ENCODE measurements at places on chromosomes 5 and 9. TPM values are rescaled to one million over a fixed set of nuclear protein-coding genes. Genes with fewer than 3 reads are reported as not detected.

Gene GABRA1
- total RNA-seq: not detected

Gene PTGS1
- 0.93 TPM for total RNA-seq

Gene AQP3
- 4.6 TPM for total RNA-seq

Gene TBCA
- 116 TPM for total RNA-seq

Gene LCN9
- total RNA-seq: not detected

Gene RGP1
- total RNA-seq: 21.1 TPM

DNA sequence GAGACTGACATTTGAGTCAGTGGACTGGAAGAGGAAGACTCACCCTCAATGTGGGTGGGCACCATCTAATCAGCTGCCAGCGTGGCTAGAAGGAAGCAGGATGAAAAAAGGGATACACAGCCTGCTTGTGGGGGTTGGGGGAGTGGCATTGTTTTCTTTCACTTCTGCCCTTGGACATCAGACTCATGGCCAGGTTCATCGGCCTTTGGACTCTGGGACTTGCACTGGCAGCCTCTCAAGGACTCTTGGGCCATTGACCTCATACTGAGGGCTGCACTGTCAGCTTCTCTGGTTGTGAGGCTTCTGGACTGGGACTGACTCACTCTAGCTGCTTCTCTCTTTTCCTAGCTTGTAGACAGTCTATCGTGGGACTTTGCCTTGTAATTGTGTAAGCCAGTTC lies 374.9 kb downstream of the TLE1 start:
- no peak overlapping the region for H3K4me3 ChIP-seq
- no peaks in the 10 kb centered on the region for H3K27me3 ChIP-seq
- no peaks in the 10 kb centered on the region for H3K4me1 ChIP-seq
- DNase-seq: no peak
- no peaks in the 10 kb centered on the region for H3K36me3 ChIP-seq
- no peak overlapping the region for H3K27ac ChIP-seq

DNA sequence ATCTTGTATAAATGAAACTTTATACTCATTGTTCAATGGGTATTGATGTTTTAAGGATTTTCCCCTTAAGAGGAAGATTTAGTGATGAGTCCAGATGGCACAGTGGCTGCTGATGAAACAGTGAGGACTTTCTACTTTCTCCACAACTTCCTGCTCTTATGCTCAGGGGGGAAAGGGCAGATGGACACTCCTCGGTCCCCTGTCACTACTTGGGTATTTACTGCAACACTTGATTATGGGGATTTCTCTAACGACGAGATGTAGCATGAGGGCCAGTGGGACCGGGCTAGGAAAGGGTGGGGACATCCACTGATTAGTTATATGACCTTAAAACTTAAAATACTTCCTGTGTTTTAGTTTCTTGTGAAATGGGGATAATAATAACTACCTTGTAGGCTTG lies 146.1 kb upstream of the HMHB1 start:
- H3K4me3 ChIP-seq: no peak overlapping the region
- no peak overlapping the region for H3K27ac ChIP-seq
- no peak for DNase-seq
- no peaks in the 10 kb centered on the region for H3K4me1 ChIP-seq
- H3K36me3 ChIP-seq: no peaks in the 10 kb centered on the region

DNA sequence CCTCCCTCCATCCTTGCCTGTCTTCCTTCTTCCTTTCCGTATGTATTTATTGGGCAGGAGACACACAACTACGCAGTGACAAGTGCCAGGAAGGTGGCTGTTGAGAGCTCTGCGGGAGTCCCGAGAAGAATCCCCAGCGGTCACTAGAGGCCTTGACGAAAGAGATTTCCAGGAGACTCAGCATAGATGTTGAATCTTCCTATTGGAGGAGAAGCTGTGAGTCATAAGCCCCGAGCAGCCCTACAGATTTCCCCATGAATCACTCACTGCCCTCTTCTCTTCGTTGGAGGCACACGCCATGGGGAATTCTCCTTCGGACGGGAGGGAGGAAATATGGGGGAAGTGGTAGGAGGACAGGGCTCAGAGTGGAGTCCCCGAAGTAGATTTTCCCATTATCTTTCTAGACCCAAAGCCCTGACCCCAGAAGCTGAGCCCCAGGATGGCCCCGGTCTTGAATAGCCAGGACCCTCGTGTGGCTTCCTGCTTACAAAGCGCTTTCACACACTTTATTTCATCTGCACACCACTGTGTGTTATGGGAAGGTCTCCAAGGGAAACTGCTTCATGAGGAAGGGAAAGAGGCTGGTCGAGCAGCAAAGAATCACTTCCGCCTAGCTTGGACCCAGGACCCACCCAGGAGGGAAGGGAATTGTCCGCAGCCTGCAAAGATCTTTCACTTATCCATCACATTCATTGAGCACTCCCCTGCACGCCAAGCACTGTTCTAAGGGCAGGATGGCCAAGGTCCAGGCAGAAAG lies 12.7 kb downstream of the DUSP1 start:
- no peaks in the 10 kb centered on the region for H3K27me3 ChIP-seq
- H3K27ac ChIP-seq: no peak overlapping the region
- no peak overlapping the region for H3K4me3 ChIP-seq
- H3K4me1 ChIP-seq: no peaks in the 10 kb centered on the region
- no peak for DNase-seq

GRCh38 chr5:131369558-131369957 lies 105.7 kb downstream of the CDC42SE2 start:
- H3K27ac ChIP-seq: no peak overlapping the region
- no peaks in the 10 kb centered on the region for H3K4me1 ChIP-seq
- no peaks in the 10 kb centered on the region for H3K27me3 ChIP-seq

DNA sequence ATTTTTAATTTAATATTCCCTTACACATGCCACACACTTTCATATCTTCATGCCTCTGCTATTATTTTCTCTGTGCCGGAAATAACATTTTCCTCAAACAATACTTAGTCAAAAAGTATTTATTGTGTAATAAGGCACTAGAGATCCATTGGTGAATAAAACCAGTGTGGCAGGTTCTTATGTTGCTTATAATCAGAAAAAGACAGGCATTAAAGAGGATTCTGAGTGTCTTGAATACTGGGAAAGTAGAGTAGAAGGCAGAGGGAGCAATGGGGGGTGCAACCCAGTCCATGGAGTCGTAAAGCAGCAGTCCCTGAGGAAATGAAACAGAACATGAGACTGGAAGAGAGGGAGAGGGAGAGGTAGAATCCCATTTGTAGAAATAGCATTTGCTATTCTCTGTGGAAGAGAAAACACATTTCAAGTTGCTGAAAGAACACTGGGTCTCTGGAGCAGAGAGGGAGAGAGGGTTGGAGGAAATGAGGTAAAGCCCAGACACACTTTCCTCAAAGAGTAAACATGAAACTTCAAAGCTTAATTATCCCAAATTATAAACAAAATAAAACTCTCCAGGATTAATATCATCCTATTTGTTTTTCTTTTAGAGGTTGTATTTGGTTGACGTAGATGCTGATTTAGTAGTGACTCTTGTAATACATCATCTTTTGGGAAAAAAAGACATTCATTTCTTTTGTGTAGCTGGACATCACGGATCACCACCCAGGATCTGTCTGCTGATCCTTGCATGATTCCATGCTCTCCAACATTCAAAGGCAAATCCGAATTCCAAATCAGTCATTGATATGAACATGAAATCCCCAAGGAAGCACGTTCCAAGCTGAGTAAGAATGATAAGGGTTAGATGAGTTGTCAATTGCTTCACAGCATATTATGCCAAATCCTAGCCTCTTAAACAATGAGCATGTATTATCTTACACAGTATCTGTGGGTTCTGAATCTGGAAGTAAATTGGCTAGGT lies 37.4 kb upstream of the GRAMD2B start:
- DNase-seq: no peak
- H3K27ac ChIP-seq: no peak overlapping the region
- H3K4me3 ChIP-seq: no peak overlapping the region

GRCh38 chr5:143931476-143931875 lies 119.5 kb downstream of the HMHB1 start:
- DNase-seq: peak; percentile 36
- H3K4me3 ChIP-seq: no peak overlapping the region
- H3K4me1 ChIP-seq: no peaks in the 10 kb centered on the region
- H3K27me3 ChIP-seq: no peaks in the 10 kb centered on the region

DNA sequence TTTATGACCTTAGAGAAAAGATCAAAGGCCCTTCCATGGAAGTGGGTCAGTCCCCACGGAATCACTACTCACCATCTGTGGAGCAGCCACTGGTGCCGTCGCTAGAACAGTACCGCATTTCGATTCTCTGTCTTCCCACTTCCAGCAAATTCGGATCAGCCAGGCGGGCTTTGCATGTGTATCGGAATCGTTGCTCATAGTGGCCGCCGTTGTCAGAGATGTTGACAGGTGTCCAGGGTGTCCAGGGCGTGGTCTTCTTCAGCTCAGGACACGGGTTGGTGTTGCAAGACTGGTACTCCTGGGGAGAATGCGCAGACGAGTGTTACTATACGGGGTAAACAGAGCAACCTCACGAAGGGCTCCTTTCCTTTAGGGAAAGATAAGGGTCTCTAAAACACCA lies 479.5 kb downstream of the SEMA5A start:
- DNase-seq: no peak
- no peaks in the 10 kb centered on the region for H3K4me1 ChIP-seq
- no peak overlapping the region for H3K4me3 ChIP-seq
- no peak overlapping the region for H3K27ac ChIP-seq

- H3K27me3 ChIP-seq: no peaks in the 10 kb centered on the region
- no peak overlapping the region for H3K4me3 ChIP-seq
- no peak for DNase-seq
- H3K27ac ChIP-seq: no peak overlapping the region
- H3K36me3 ChIP-seq: no peaks in the 10 kb centered on the region
Observed at GRCh38 chr5:175920231-175920811, 47.8 kb downstream of the THOC3 start.

DNA sequence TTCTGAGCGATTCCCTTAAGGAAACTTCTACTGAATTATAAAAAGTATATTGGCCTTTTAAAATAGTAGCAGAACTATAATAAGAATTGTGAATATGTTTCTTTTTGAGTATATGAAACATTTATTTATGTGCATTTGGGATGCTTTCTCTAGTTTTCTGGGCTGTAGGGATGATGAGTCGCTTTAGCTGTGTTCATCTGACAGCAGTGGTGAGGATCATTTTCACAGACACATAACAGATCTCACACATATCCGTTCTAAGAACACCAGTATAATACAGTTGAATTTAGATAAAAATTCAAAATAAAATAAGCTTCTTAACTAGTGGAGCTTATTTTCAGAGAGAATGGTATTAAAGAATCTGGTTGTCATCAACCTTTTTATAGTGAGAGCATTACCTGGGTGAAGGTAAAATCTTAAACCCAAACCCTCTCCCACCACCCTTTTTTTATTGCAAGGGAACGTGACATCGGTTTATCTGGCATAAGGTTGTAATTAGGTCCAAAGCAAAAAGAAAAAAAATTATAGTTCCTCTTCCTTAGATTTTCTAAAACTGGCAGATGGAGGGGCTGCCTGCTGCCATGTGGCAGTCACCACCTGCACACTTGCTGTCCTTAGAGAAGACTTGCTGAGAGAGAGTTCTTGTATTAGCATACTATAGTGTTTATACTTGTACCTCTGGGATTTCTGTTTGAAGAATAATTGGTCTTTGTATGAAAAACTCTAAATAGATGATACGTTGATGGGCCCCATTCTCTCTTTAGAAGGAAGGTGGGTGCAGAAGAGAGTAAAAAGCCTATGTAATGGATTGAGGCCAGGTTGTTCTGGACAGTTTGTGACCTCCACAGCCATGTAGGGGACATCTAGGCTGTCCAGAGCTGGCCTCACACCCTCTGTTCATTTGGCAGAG lies 86.8 kb downstream of the CAMK4 start:
- H3K4me3 ChIP-seq: no peak overlapping the region
- H3K36me3 ChIP-seq: no peaks in the 10 kb centered on the region
- no peaks in the 10 kb centered on the region for H3K27me3 ChIP-seq
- no peak overlapping the region for H3K27ac ChIP-seq

DNA sequence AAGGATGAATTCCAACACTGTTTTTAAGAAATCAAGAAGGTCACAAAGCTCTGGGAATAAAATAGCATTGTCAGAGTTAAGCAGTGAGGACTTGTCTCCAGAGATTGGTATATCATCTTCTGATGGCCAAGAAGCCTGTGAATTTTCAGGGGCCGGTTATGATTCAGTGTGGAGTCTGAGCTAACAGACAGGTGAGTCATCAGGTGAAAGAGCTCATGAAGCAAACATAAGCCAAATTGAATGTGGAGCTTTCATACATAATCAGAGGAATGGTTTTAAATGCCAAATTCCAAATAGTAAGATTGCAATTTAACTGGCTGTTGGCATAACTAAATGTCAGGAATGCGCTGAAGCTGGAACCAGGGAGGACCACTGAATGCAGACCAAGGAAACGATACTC lies 494.2 kb downstream of the MTRR start:
- H3K4me3 ChIP-seq: no peak overlapping the region
- no peak for DNase-seq
- no peaks in the 10 kb centered on the region for H3K4me1 ChIP-seq
- no peaks in the 10 kb centered on the region for H3K27me3 ChIP-seq
- no peak overlapping the region for H3K27ac ChIP-seq

- DNase-seq: no peak
- H3K27me3 ChIP-seq: no peaks in the 10 kb centered on the region
- peaks cover 4% of the 10 kb centered on the region for H3K4me1 ChIP-seq
Observed at GRCh38 chr5:69454460-69455249, 37.9 kb upstream of the OCLN start.

DNA sequence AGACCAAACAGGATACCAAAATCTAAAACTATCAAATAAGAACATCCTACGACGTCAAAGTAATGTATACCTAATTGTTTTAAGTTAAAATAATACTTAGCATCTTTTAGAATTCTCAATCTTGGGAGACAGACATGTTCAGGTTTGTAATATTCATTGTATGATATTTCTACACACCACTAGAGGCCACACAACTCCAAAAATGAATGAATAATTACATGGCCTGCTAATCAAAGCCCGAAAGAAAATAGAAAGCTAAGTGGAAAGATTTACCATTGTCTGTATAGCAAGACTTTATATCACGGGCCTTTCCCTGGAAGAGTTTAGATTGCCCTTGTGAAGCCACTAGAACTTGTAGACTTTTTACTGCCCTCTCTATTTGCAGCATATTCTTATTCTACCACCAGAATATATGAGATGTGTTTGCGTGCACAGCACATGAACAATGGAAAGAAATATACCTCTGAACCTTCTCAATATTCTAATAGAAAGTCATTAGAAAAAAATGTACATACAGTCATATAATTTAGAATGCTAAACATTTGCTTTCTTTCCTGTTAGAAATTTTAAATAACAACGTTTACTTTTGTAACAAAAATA lies 380.1 kb upstream of the NUDT12 start:
- no peak for DNase-seq
- no peak overlapping the region for H3K27ac ChIP-seq
- H3K4me3 ChIP-seq: no peak overlapping the region
- H3K27me3 ChIP-seq: no peaks in the 10 kb centered on the region
- H3K36me3 ChIP-seq: no peaks in the 10 kb centered on the region
